ENCODE measurements at places on chromosomes 2 and 18.

DNA sequence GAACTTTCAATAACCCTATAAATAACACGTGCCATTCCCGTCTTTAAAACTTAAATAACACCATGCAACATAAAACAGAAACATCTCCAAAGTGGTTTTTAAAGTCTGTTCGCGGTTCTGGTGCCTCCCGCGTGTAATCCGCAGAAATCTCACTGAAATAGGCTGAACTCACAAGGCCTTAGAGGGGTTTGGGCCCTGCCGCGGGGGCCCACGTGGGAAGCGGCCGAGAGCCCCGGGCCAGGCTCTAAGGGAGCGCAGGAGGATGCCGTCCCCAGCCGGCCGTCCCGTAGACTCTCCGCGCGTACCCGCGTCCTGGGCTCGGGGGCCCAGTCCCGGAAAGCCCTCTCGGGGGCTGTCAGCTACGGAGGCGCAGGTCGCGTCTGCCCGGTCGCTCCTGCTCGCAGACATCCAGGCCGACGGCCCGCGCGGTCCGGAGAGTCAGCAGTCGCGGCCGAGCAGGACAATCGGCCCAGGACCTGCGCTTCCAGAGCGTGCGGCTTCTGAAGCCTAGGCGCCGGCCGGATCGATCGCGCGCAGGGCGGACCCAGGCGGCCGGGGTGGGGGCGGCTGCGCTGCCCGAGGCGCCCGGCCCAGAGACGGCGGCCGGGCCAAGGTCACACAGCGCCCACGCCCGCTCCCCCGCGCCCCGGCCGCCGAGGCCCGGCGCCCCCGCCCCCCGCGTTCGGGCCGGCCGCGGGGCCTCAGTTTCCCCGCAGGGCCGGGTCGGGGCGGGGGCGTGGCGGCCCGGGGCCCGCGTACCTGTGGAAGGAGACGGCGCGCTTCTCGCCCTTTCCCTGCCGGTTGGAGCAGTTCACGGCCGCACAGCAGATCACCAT is 558 bp downstream of the THAP4 start:
- peak; percentile 15 for DNase-seq

DNA sequence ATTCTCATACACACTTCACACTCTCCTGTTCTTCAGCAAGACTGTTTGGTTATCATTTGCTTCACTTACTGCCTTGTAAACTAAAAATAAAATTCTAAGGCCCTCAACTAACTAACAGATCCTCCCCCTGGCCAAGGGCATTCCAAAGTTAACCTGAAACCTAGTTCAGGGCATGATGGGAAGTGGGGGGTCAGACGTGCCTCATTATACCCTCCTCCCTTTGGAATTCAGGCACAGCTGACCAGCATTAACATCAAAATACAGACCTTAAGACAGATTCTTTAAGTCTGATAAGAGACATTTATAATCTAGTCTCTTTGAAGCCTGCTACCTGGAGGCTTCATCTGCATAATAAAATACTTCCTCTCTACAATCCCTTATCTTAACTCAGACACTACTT is 221.0 kb downstream of the NOL4 start:
- no peak for DNase-seq

DNA sequence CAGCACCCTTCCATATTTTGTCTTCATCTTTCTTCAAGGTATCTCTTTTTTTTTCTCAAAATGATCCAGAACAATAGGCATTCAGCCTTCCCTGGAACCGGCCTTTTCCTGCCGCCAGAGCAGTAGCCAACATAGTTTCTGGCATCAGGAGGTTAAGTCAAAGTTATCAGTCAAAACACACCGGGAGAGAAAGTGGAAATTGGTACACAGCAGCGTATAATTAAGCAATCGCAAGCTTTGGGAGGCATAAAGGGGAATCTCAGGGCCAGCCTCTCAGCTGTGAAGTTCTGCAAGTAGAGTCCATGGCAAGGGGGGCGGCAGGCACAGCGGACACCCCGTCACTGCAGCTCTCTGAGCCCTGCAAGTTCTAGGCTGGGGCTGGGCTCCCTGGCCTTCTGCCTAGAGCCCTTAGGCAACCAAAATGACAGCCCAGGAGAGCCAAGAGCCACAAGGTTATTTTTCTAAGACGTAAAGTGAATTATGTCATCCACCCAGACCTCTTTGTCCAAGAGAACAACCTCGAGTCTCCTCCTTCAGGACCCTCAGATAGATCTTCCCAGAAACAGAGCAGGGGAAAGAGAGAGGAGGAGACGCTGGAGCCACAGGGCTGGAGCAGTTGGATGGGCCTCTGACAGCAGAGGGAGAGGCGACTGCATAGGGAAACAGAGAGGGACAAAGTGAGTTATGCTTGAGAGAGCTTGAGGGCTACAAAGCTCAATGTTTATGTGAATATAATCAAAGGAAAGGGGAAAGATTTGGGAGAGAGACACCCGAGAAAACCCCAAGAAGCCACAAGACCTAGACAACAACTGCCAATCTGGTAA is 114.7 kb downstream of the BCL2L11 start:
- no peak for DNase-seq

GRCh38 chr2:42877936-42878335 is 85.6 kb upstream of the HAAO start:
- DNase-seq: no peak

- DNase-seq: no peak
Measured at GRCh38 chr2:155266109-155266508, 567.6 kb downstream of the KCNJ3 start.

- DNase-seq: no peak
Measured at GRCh38 chr2:106184394-106184793, 9.7 kb downstream of the UXS1 start.

- no peak for DNase-seq
Measured at GRCh38 chr2:155157065-155157464, 458.6 kb downstream of the KCNJ3 start.

GRCh38 chr2:62197925-62198633 is 2.2 kb downstream of the B3GNT2 start:
- no peak for DNase-seq

Measured in T-helper 9 cell (primary cell).